Foreskin melanocyte (primary cell): ENCODE measurements at places on chromosomes 5 and 9.

DNA sequence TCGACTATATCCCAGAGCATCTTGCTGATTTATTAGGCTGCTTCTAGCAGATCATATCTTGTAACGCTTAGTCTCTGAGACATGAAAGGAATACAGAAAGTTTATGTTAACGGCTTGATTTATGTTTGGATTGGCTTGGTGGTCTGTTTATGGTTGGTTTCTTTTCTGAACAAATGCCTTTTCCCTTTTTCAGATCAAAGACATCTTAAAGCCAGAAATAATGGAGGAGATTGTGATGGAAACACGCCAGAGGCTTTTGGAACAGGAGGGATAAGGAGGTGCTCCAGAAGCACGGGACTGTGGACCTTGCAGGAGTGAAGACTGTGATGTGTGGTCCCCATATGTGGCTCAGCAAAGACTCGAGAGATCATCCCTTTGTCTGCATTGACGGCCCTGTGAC is 9.9 kb downstream of the EXOSC2 start:
- no peak for DNase-seq

DNA sequence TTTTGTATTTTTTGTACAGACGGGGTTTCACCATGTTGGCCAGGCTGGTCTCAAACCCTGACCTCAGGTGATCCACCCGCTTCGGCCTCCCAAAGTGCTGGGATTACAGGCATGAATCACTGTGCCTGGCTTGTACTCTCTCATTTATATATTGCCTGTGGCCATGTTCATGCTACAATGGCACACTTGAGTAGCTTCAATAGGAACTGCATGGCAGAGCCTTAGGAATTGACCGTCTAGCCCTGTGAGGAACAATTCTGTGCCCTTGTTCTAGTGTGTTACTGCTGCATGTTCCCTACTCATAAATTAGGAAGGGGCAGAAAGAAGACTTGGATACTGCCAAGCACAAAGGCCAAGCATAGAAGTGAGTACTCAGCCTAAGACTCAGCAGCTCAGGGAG is 104.2 kb downstream of the LIFR start:
- peak; percentile 85 for DNase-seq

- no peak for DNase-seq
Measured at GRCh38 chr9:130561056-130561455, 18.3 kb upstream of the FUBP3 start.

DNA sequence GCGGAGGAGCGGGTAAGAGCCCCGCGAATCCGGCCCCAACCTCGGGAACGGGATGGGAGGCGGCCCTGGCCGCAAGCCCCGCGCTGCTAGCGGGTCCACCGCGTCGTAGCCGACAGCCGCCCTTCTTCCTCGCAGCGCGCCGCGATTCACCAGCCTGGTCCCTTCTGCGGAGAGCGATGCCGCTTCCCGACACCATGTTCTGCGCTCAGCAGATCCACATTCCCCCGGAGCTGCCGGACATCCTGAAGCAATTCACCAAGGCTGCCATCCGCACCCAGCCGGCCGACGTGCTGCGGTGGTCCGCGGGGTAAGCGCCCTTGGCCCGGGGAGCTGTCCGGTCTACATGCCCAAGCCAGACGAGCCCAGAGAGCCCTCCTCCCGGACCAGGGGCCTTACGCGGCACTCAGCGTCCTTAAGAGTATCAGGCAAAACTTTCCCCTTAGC is 335 bp downstream of the ROPN1L start:
- DNase-seq = no peak

GRCh38 chr5:83911367-83911919 is 190.8 kb upstream of the HAPLN1 start:
- DNase-seq = no peak

GRCh38 chr5:38110130-38110529 is 148.2 kb upstream of the EGFLAM start:
- DNase-seq = no peak

DNA sequence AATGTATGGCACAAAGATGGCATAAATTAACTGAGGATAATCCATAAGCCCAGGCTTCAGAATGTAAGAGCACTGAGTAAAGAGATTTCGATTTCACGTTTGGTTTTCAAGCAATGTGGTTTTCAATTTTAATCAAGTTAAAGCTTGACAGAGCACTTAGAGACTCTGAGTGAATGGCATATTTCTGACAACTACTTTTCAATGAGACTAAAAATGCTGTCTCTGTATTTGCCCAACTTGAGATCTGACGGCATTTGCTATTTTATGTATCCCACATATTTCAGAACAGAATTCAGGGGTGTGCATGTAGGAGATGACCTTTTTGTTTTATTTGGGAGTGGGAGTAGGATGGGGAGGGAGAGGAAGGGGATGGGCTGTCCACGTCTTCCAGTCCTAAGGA is 280.3 kb upstream of the PANK3 start:
- no peak for DNase-seq

DNA sequence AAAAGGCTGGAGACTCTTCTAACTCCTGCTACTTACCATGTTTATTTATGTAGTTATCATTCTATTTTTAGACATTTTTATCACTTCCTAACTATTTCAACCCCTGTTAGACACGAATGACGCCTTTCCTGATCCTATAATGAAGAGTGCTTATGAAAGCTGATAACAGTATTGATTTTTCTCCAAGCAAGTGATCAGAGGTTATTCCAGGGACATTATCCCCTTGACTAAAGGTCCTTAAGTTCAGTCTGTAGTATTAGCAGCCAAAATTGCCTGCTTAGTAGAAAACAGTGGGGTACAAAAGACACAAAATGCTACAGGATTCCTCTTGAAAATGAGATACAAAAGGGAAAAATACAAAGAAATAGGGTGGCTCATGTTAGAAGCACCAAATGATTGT is 235.6 kb downstream of the DNAH5 start:
- no peak for DNase-seq

DNA sequence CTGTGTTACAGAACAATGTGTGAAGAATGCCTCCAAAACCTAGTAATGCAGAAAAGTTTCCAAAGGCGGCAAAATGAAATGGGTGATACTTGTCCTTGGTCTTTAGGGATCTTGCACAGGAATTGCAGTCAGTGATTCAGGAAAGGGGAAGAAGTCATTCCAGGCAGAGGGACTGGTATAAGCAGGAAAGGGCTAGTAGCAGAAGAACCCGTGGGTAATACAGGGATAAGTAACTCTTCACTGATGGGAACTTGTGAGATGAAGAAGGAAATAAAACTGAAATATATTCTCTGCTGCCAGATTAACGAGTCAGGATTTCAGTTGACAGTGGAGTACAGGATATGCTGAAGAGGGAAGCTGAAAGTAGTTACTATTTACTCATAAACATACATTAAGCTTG is 1.2 kb downstream of the SRFBP1 start:
- no peak for DNase-seq

- no peak for DNase-seq
Measured at GRCh38 chr9:20284601-20285289, 337.6 kb downstream of the MLLT3 start.

DNA sequence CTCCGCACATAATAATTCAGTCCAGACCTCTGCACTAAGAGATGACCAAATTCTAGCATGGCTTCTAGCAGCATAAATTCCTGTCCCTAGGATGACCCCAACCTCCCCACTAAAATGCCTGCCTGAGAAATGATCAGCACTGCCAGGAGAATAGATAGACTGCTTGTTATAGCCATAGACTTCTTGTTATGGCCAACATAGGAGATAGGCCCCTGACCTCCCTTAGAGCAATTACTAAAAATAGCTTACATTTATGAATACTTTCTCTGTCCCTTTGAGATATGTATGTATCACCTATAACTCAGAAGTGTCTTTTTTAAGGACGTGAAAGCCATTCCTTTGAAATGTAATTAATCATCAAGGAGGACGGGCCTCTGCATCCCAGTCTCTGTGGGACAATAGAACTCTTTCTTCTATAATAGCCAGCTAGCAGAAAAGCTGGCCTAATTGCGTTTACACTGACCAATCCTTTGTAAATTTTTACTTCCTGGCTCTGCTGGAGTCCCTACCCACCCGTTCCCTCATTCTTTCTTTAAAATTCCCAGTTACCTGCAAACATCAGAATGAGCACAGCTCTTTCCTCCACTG is 1002.7 kb downstream of the CDH18 start:
- no peak for DNase-seq

DNA sequence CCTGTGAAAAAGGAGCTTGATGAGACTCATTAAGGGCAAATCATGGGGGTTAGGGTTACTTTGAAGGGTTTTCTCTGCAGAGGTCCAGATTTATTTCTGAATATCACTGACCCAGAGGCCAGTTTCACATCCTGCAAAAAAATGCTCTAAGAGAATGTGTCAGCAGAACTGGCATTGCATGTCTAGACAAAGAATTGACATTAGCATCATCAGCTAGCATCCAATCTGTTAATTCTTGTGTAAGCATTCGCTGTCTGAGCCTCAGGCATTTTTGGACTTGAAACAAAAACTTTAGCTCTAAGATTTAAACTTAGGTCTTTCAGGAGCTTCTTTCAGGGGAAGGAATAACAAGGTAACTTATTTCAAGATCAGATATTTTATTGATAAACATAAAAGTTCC is 187.9 kb upstream of the ELL2 start:
- peak; percentile 66 for DNase-seq

- DNase-seq = no peak
Measured at GRCh38 chr9:120137186-120137840, 442.7 kb downstream of the CDK5RAP2 start.

DNA sequence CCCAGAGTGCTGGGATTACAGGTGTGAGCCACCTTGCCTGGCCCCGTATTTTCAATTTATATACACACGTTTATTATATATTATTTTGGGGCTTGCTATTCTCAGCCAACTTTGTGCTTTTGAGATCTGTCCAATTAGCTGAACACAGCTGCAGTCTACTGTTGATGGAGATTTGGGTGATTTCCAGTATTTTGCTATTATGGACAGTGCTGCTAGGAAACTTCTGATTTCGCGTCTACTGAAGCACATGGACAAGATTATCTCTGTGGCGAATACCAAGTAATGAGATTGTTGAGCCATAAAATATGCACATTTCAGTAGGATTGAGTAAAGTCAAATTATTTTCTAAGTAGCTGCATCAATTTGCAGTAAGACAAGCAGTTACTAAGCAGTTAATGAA is 1731.2 kb upstream of the CDH6 start:
- DNase-seq = no peak

GRCh38 chr5:54671681-54672080 is 154.1 kb downstream of the SNX18 start:
- no peak for DNase-seq

DNA sequence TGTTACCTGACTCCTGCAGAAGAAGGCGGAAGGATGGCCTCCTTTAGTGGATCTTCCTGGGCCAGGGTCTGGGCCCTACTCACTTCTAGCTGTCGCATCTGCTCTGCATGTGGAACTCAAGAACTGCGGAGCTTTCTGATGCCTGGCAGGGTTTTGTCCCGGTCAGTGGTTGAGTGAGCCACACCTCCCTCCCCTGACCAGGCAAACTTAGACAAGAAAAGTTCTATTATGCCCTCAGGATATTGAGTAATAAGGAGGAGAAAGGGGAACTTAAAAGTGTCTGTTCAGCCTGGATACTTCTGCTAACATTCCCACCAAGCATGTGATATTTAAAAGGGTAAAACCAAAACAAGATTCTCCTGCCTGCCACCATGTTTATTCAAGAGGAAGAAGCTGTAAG is at the start of gene FYB1:
Gene FYB1, minus strand, starts transcription at position 127 of the 400 bp plus-strand sequence. CDS start 16,603 bp downstream, outside the sequence.
- DNase-seq = peak; percentile 87

DNA sequence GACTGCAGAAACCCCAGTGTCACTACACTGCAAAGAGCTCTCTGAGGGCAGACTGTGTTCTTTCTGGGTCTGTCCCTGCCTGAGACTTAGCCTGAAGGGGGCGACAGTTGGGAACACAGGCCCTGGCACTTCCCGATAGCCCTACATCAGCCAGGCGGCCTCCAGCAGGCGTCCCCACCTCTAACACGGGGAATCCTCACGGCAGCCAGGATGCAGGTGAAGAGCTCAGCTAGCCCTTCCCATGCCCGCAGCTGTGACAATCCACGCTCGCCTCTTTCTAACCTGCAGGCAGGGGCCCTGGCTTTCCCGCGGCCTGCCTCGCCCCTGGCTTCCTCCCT is 5.9 kb downstream of the MED22 start:
- no peak for DNase-seq

- no peak for DNase-seq
Measured at GRCh38 chr9:17625644-17626388, 47.0 kb downstream of the SH3GL2 start.

- no peak for DNase-seq
Measured at GRCh38 chr5:130323804-130324454, 419.7 kb downstream of the CHSY3 start.

DNA sequence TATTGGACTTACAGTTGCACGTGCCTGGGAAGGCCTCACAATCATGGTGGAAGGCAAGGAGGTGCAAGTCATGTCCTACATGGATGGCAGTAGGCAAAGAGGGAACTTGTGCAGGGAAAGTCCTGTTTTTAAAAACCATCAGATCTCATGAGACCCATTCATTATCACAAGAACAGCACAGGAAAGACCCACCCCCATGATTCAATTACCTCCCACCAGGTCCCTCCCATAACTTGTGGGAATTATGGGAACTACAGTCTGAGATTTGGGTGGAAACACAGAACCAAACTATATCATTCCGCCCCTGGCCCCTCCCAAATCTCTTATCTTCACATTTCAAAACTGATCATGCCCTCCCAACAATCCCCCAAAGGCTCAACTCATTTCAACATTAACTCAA is 75.6 kb downstream of the ZFAND5 start:
- no peak for DNase-seq

DNA sequence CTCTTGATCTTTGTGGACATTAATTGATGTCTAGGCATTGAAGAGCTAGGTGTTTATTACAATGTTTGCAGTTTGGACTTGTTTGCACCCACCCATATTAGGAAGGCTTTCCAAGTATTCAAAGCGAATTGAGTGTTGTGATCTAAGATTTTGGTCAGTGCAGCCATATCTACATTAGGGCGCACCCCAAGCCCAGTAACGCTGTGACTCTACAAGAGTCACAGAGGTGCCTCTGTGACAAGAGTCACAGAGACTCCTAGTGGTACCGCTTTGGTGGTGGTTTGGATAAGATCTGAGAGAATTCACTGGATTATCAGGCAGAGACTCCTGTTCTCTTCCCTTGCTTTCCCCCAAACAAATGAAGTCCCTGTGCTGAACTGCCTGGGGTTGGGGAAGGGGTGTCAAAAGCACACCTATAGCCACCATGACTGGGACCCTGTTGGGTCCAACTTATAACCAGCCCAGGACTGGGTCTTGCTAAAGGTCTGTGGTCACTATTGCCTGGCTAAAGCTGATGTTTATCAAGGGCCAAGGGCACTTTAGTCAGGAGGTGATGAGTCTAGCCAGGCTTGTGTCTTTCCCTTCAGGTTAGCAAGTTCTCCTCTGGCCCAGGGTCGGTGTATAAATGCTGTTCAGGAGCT is 114.1 kb upstream of the RIOK2 start:
- DNase-seq = peak; percentile 3

- no peak for DNase-seq
Measured at GRCh38 chr5:38935437-38935836, 89.6 kb downstream of the OSMR start.

GRCh38 chr9:69204849-69205248 is 30.8 kb downstream of the TJP2 start:
- no peak for DNase-seq
